ENCODE measurements at places on chromosomes 3 and 15. TPM values are rescaled to one million over a fixed set of nuclear protein-coding genes. Genes with fewer than 3 reads are reported as not detected.
A peak's percentile ranks its signal among the peaks of the same experiment; 100 is the strongest.

GRCh38 chr3:9748031-9748430 is 1.7 kb upstream of the OGG1 start:
- DNase-seq: no peak

DNA sequence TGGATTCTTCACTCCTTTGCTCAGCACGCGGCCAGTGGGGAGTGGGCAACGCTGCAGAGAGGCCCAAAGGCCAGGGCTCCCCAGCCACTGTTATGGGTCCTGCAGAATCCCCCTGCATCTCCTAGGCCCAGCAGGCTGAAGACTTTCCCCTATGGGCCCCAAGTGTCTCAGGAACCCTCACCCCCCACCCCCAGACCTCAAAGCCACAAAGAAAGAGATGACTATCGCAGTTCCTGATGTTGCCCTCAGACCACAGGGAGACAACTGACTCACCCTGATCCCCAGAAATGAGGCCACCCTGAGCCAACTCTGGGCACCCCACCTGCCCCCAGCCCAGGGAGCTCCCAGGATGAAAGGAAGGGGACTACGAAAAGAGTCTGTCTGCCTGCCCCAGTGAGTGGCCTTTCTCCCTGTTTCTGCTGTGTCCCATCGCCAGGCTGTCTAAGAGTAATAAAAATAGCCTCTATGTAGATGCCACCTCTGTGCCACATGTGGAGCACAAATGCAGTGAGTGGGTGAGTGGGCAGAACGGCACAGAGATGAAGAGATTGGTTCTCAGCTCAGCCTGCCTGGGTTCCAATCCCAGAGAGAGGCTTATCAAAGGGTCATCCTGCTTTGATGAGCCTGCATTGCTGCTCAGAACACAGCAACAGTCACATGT is 283.0 kb downstream of the UACA start:
- no peak for DNase-seq

DNA sequence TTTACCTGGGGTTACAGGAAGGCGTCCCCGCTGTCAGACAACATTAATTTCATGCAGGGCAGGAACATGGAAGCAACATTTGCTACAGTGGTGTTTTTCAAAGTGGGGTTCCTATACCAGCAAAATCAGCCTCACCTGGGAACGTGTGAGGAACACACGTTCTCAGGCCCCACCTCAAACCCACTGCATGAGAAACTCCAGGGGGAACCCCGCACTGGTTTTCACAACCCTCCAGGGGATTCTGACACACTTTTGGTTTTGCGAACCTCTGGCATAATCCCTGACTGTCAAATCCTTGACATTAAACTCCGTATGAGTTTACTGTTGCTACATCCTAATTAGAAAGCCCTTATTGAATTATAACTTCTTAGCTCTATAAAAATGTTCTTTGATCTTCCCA is 127.7 kb downstream of the LRRK1 start:
- DNase-seq: no peak

- DNase-seq: no peak
These were observed 699.9 kb upstream of the ZNF385D start for GRCh38 chr3:22450786-22451400.

CACNA2D3 gene
- total RNA-seq: 0.36 TPM

- peak; percentile 56 for DNase-seq
These were observed 10.7 kb upstream of the TRPM7 start for GRCh38 chr15:50697109-50697797.

PLA2G4D gene
- total RNA-seq: not detected

GRCh38 chr3:172065967-172066762 is 26.8 kb downstream of the FNDC3B start:
- DNase-seq: peak; percentile 68

GRCh38 chr3:146172586-146172985 is 11.6 kb upstream of the PLOD2 start:
- DNase-seq: no peak

XYLB gene
- total RNA-seq: 2.5 TPM

SAXO2 gene
- total RNA-seq: not detected

DNA sequence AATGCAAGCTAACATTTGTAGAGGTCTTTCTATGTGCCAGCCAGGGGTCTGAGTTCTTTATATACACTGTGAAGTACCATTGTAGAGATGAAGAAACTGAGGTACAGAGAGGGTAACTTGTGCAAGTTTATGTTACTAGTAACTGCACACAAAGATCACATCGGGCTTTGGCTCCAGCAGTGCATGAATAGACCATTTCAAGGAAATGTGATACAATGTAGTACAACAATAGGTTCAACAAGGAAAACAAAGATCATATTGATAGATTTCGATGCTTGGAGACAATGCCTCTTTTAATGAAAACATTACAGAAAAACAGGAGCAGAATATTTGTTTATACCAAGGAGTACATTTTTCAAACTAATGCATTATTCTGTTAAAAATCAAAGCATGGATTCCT is 115.3 kb downstream of the POLR2M start:
- no peak for DNase-seq

- DNase-seq: no peak
These were observed 695.7 kb downstream of the NAALADL2 start for GRCh38 chr3:175554801-175555200.

Measured in IMR-90 (cell line).